Activated T-cell treated with anti-CD3 and anti-CD28 coated beads, Interleukin-2, amount 50 U/mL, for 72 hours (primary cell): ENCODE measurements at places on chromosomes 1 and 21.
A peak's percentile ranks its signal among the peaks of the same experiment; 100 is the strongest.

GRCh38 chr1:17569200-17570139 lies 30.0 kb downstream of the ARHGEF10L start:
- DNase-seq = no peak

GRCh38 chr21:28688381-28688780 lies 304.3 kb downstream of the LTN1 start:
- DNase-seq = no peak

DNA sequence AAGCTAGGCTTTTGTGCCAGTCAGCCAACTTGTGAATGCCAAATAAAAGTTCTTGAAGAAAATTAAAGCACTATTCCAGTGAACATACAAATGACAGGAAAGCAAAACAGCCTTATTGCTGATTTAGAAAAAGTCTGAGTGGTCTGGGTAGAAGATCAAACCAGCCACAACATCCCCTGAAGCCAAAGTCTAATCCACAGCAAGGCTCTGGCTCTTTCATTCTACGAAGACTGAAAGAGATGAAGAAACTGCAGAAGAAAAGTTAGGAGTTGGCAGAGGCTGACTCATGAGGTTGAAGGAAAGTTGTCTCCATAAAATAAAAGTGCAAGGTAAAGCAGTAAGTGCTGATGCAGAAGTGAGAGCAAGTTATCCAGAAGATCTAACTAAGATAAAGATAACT lies 65.9 kb downstream of the LHX4 start:
- no peak for DNase-seq

GRCh38 chr1:78603206-78603605 lies 17.0 kb upstream of the IFI44L start:
- no peak for DNase-seq

- no peak for DNase-seq
Measured at GRCh38 chr1:62513013-62513412, 76.2 kb downstream of the USP1 start.

DNA sequence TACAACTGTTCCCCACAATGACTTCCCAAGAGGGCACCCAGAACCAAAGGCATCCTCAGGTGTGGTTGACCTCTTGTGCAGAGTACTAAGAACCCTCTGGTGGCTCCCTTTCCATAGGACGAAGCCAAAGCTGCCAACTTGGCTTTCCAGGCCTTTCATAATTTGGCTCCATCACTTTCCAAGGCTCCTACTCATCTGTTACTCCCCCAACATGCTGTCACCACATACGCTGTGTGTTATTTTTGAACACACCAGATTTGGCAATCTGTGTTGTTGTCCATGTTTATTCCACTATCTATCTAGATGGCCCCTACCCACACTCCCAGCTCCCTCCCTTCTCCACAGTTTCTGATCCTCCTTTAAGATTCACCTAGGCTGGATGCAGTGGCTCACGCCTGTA lies 10.2 kb upstream of the NKAIN1 start:
- DNase-seq = no peak

DNA sequence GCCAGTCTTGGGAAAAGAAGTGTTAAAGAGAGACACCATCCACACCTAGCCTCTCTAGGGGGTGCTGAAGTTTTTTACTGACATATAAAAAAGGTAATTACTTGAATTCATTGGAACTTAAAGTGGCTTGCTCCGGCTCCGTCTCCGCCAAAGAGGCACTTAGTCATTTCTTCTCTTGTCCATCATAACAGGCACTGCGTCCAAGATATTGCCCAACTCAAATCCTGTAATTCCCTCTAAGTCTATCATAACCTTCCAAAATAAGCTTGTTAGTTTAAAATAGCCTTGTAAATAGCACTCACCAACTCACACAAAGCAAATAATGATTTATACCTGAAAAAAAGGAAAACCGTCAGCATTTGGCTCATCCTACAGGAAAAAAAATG lies 160.5 kb downstream of the ZBTB18 start:
- no peak for DNase-seq

GRCh38 chr1:185821612-185822385 lies 87.6 kb downstream of the HMCN1 start:
- no peak for DNase-seq

- peak; percentile 32 for DNase-seq
Measured at GRCh38 chr1:66256629-66257572, 277.1 kb upstream of the SGIP1 start.

- DNase-seq = no peak
Measured at GRCh38 chr1:27562021-27562420, 41.9 kb downstream of the AHDC1 start.

DNA sequence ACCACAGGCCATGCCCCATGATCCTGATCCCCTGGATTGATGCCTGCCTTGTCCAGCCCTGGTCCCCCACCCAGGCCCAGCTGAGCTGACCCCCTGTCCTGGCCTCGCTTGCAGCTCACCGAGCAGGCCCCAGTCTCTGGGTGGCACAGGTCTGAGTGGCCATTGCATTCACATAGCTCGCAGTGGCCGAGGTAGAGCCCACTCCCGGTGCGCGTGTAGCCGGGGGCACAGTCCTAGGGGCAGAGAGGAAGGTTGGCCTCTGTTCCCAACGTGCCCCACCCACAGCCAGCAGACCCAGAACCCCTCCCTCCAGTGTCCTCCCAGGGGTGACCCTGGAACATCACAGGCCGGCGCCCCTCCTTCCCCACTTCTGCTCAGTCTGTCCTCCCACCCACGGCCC lies 51.9 kb downstream of the LDLRAD2 start:
- DNase-seq = no peak

- no peak for DNase-seq
Measured at GRCh38 chr1:96025062-96025461, 696.5 kb upstream of the PTBP2 start.

GRCh38 chr1:232186931-232187330 lies 443.0 kb downstream of the SIPA1L2 start:
- DNase-seq = no peak
